ENCODE measurements at places on chromosomes 3 and 15.

DNA sequence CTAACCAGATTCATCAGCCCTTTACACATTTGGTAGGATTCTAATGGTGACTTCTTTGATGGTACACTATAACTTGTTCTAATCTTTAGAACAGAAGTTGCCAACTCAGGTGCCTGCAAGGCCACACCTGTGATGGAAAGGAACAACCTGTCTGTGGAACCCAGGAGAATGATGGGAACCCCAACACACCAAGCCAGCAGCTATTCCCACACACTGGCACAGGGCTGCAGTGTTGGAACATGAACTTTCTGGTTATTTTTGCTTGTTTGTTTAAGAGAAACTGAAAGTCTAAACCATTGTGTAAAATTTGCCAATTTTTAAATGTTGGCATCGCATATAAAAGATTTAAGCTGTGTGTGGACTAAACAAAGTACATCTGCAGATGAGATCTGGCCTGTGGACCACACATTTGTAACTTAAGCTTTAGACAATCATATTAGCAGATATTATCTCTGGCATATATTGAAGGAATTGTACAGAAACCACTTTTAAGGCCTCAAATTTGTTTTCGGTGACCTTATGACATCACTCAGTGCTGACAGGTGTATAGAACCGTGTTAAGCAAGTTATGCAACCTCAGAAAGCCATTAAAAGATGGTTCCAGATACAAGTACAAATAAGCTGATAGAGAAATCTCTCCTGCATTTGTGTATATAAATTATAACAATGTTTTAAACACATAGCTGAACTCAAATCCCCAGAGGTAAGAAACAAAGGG lies 242.9 kb downstream of the SLC9A9 start:
- DNase-seq: no peak

DNA sequence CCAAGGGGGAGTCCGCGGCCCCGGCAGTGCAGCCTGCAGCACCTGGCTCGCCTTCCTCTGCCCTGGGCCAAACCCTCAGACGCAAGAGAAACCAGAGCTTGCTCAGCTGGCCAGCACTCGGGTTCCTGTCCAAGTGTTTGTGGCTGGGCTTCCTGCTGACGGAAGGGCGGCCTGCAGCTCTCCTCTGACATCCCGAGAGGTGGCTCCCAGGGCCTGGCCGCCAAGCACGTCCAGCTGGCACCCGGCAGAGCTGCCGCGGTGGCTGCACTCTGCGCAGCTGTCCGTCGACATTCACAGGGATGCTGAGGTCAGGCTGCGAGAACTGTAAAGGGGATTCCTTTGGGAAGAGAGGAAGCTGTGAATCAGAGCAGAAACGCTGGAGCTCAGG lies 85.6 kb downstream of the CPN2 start:
- DNase-seq: peak; percentile 84

- DNase-seq: no peak
Observed at GRCh38 chr3:146899171-146899570, 294.0 kb upstream of the PLSCR5 start.

GRCh38 chr3:194148383-194148782 lies 12.4 kb downstream of the HES1 start:
- DNase-seq: no peak

- no peak for DNase-seq
Observed at GRCh38 chr3:131988209-131988608, 46.6 kb downstream of the CPNE4 start.

DNA sequence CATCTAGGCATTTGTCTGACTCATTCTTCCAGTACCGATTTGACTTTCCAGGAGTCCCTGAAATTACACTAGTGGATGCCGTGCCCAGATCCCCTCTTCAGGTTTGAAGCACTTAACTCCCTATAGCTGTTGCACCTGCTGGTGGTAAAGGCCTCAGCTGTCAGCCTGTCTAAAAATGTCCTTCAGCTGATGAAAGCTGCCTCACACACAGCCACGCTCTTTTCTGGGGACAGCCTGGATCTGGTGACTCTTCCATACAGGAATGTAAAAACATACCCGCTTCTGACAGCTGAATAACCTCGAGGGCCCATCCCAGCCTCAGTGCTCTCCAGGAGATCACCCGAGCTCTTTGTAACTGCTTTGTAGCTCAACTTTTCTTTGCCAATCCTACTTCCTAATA lies 534.1 kb upstream of the GRM7 start:
- no peak for DNase-seq

- no peak for DNase-seq
Observed at GRCh38 chr15:93076875-93077274, 12.1 kb downstream of the RGMA start.

GRCh38 chr3:115960799-115961198 lies 337.5 kb downstream of the GAP43 start:
- DNase-seq: no peak

DNA sequence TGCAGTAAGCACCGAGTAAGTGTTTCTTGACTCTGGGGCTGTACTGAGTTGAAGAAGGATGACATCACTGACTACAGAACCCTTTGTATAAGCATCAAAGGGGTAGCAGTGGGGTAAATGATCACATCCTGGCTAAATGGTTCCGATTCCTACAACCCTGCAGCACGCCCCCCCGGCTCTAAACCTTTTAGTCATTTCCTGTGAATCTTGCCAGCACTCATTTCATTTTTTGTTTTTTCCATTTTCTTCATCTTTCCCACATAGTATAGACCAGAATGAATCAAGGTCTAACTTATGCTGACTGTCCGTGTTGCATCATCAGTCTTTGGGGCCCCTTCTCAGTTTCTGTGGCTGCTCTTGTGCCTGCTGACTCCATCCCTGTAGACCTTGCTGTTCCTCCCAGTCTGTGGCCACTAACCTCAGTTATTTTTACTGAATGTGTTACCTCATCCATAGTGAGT lies 383.1 kb upstream of the TPRG1 start:
- peak; percentile 92 for DNase-seq

DNA sequence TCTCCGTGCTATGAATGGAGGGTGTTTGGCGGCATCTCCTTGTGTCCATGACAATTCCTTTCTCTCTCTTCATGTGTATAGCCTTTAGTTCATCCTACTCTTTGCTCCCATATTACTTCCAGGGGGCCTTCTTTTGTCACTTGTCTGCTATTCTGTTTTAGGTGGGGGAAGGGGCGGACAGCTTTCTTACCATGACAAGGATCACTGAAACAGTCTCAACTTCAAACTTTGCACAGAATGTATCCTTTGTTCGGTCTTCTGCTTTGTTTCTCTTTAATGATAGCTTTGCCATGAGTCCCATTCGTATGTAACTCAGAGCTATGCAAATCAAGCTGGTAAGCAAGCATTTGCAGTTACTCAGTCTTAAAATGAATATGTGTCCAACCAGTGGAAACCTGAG lies 294.2 kb downstream of the TIGIT start:
- DNase-seq: no peak

- no peak for DNase-seq
Observed at GRCh38 chr3:107994956-107995715, 95.7 kb downstream of the CD47 start.
